ENCODE measurements at places on chromosomes 5 and 9. TPM values are rescaled to one million over a fixed set of nuclear protein-coding genes. Genes with fewer than 3 reads are reported as not detected.
A peak's percentile ranks its signal among the peaks of the same experiment; 100 is the strongest.

DNA sequence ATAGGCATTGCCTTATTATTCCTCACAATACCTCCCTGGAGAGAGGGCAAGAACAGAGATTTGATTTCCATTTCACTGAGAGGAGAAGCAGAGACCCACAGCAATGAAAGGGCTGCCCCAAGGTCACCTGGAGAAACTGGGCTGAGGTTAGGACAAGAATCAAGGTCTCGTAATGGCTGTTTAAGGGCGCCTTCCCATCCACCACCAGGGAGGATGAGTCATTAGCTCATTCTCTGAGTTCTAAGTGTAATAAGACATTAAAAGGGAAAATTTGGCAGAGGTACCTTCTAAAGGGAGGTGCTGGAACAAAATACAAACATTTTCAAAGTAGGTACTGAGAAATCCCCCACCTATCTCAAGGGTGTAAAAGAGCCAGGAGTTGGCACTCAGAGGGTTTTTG lies 52.6 kb upstream of the TCERG1 start:
- ATAC-seq = no peak

DNA sequence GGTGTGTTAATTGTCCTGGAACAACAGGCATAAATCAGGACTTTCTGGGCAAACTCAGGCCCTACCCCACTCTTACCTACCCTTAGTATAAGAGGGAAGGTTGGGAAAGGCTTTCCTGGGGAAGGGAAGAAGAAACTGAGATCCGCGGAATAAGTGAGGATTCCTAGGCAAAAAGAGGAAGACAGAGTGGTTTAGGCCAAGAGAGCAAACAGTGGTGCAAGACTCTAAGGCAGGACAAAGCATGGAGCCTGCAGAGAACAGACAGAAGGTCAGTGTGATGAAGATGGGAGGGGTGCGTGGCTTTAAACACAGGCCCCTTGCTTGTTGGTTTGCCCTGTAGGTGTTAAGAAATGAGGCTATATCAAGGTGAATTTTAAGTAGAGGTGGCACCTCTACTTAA lies 69.4 kb downstream of the TMC1 start:
- ATAC-seq = no peak

CDKN2A gene
- 15.3 TPM for total RNA-seq

SLC27A6 gene
- 6.2 TPM for total RNA-seq

DNA sequence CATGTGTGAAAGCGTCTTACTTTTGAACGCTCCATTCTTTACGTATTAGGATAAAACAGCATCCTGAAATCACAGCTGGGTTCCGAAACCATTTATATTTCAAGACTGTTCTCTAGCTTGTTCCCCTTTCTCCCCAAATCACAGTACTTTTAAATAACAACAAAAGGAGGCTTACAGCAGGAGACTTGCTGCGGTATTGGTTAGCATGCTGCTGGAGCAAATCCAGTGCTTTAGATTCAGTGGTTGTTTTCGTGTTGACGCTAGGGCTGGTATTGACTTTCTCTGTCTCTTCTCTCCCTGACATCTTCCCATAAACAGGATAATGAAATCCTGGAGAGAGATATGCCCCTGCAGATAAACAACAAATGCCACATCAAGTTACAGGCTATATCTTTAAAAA lies 103.1 kb downstream of the ZNF608 start:
- no peak for ATAC-seq

DNA sequence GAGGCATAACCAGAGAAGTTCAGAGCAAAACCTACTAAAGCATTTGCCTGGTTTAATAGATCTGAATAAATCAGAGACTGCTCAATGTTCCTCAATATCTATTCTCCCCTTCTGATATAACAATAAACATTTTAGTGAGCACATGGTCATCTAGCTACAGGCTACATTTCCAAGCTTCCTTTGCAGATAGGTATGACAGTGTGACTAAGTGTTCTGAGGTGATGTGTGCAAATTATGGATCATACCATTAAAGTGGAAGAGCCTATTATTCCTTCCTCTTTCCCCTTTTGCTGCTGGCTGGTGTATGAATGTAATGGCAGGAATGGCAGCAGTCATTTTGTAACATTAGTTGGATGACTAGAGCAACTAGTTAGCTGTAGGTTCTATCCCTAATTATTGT lies 285.8 kb upstream of the RASA1 start:
- ATAC-seq = no peak

WDR70 gene
- 19.9 TPM for total RNA-seq

HEMGN gene
- 0.10 TPM for total RNA-seq

PCDHB2 gene
- 12.2 TPM for total RNA-seq

DNA sequence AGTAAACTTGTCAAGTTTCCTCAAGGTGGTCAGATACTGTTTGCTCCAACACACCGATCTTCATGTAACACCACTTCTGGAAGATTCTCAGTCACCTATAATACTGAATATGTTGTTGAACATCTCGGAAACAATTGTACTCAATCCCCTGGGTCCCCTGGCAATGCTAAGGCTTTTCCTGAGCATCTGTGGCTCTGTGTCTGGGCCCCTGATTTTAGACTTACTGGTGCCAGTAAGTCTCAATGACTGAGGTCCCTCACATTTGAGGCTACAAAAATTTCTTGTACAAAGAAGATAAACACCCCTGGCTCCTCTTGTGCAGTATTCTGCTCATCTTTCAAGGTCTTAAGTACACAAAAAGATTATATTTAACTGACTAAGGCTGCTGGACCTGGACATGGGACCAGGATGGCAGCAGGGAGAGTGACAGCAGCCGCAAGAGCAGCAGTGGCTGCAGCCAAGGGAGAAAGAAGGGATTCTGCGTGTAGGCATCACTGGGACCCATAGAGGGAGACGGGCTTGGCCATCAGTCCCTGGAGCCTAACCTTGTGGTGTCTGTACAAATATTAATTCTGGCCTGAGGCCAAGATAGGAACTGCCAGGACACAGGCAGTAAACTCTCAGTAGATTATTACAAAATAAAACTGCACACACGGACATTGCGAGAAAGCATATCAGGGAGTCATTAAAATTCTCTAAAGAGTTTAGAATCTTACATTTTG lies 49.0 kb upstream of the TNPO1 start:
- no peak for ATAC-seq

GRCh38 chr5:150372639-150373038 lies 15.1 kb downstream of the TCOF1 start:
- ATAC-seq = no peak

CCL27 gene
- 1.7 TPM for total RNA-seq

GRCh38 chr5:137566118-137566541 lies 67.0 kb upstream of the SPOCK1 start:
- no peak for ATAC-seq

- no peak for ATAC-seq
Measured at GRCh38 chr5:135709208-135709575, 125.3 kb upstream of the SLC25A48 start.

- no peak for ATAC-seq
Measured at GRCh38 chr9:91066042-91066415, 264.4 kb downstream of the SYK start.

GRCh38 chr5:184471-184870 lies 6.8 kb upstream of the LRRC14B start:
- no peak for ATAC-seq

DNA sequence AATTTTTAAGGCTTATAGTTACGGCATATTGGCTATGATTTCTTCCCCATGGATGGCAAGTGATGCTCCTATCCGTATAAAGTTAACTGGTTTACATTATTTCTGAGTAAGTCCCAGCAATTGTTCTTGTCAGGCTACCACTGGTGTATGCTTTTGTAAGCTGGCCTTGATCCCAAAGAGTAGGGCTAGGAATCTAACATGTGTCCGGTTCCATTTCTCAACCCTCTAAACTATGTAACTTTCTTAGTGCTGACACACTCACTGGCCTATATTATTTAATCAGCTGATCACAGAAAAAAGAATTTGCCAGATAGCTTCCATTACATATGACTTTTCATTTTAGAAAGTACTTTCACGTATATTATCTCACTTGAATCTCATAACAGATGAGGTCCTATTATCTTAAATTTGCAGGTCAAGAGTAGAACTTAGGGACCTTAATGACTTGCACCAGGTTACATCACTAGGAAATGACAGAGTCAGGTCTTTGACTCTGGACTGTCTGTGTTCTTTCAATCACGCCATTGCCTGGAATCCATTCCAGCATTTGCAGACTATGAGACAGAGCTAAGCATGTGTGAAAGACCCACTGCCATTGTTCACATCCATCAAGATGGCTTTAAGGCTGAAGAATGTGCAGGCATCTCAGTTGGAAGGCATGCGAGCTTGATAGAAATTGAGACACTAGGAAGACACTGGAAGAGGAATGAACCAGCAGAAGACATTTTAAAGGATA lies 362.9 kb downstream of the ARRDC3 start:
- peak; percentile 24 for ATAC-seq

DNA sequence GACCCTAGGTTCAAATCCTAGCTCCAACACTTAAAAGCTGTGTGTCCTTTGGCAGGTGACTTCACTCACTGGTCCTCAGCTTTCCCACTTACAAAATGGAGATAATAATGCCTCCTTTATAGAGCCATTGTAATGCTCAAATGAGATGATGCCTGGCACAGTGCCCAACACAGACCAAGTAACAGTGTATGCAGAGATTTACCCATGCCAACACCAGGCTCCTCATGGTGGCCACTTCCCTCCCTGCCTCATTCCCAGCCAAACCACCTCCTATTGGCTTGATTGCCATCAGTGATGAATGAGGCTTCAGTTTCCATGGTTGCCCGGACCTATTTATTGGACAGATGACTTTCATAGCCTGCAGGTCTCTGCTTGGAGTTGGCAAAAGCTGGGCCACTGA lies 469.4 kb downstream of the CDK5RAP2 start:
- ATAC-seq = no peak

All from motor neuron (in vitro differentiated cells).